ENCODE measurements at places on chromosomes 3 and 15. TPM values are rescaled to one million over a fixed set of nuclear protein-coding genes. Genes with fewer than 3 reads are reported as not detected.

DNA sequence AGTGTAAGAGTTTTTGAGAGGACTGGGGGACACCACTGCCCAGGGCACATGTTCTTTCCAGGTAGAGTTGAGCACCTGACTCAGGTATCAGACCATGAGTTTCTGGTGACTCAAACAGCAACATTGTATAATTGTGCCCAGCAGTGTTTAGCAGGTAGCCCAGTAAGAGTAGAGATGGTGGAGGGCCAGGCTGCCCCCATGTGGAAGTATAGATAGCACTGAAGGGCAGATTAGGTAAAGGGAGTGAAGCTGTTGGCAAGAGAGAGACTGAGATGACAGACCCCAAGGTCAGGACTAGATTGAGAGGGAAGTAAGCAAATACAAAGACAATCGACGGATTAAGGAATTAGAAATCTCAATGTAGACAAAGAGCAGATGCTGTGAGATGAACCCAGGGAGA, 74.6 kb downstream of the TRIM42 start:
- peak; percentile 21 for DNase-seq

DNA sequence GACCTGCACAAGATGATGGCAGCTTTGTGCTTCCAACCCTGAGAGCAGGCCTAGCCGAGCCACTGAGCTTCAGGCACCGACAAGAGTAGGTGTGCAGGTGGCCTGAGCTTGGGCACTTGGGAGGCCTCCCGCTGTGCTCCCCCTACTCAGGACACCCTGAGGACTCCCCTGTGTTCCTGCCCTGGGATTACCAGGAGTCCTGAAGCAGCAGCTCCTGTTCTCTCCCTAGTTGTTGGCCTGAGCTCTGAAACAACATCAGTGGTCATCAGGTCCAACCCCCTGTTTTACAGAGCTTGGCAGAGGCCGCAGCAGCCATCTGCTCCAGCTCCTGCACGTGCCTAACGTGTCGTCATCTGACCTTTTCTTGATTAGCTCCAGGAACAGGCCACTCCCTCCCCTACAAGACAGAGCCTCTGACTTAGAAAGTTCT, 8.0 kb upstream of the MESP2 start:
- DNase-seq, result no peak

DNA sequence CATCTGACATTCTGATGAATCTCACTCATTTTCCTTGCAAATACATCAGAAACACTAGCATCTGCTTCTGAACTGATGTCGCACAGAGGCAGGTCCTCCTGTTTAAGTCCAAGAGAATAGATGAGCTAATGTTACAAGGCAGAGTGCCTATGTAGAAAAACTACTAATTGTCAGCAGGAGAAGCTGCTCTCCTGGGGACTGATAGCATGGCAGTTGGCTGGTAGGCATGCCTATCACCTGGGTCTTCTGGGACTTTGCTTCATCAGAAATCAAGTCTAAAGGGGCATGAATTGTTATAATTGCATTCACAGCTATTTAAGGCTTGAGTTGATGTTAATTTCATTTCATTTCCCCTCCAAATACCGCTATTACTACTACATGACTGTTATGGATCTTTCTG, 457.2 kb downstream of the RAP2B start:
- DNase-seq, result no peak

DNA sequence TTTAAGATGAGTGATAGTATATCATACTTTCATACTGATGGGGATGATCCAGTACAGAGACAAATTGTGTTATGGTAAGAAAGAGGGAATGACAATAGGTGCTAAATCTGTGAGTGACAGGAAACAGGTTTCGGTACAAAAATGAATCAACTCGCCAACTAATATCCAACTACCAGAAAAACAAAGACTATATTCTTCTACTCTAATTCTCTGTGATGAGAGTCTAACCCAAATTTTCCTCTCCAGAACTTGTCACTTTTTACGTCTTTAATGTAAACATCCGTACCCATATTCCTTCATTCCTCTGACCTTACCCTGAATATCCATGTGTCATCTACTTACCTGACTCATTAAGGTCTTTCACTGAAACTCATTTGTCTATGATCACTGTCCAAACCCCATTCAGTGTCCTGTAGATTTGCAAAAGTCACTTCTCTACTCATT, 39.6 kb downstream of the SCAPER start:
- peak; percentile 44 for DNase-seq

- DNase-seq, result no peak
Measured at GRCh38 chr3:117666812-117667211, 957.2 kb downstream of the TUSC7 start.

GRCh38 chr3:194166682-194167479, 30.9 kb downstream of the HES1 start:
- no peak for DNase-seq

DNA sequence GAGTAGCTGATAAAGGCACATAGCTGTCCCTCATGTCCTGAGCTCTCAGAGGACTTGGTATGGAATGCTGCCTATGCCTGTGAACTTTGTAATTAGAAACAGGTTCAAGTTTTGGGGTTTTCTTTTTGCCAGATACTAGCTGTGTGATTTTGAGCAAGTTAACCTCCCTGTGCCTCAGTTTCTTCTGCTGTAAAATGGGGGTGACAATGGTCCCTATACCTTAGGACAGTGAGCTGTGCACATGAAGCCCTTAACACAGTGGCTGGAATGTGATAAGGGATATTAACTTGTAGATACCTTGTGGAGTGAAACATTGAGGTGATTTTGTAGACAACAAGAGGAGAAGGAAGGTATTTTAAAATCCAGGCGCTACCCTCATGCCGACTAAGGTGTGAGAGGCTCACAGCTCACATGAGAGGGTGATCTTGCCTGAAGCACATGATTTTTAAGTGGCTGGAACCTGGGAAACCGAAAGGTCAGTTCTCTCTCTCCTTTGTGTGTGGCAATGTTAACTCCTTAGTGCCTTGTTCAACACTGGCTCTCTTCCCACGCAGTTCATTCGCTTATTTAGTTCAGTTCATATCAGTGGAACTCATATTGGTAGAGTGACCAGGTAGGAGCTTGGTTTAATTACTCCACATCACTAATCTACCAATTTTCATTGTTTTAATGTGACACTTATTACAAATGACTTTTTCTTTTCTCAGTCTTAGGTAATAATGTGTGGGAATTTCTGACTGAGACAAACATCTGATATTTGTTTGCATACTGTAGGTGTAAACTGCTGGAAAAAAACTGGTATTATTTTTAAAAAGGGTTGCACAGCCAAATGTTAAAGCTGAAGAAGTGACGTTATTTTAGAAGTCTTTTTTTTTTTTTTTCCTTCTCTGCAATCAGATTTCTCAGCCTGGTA, 236.2 kb downstream of the ITPR1 start:
- DNase-seq, result no peak

- DNase-seq, result no peak
Measured at GRCh38 chr15:100768501-100768931, 111.1 kb upstream of the ALDH1A3 start.

Gene PTH1R
- not detected for polyA plus RNA-seq

Gene GABRR3
- polyA plus RNA-seq, result not detected

Measured in mammary epithelial cell (primary cell).